ENCODE measurements at places on chromosomes 11 and 22.

GRCh38 chr22:26616650-26617049 is 1.2 kb downstream of the CRYBB1 start:
- H3K36me3 ChIP-seq, result no peaks in the 10 kb centered on the region
- no peak overlapping the region for H3K27ac ChIP-seq
- no peak for DNase-seq
- H3K27me3 ChIP-seq, result no peaks in the 10 kb centered on the region
- no peak overlapping the region for H3K4me3 ChIP-seq

DNA sequence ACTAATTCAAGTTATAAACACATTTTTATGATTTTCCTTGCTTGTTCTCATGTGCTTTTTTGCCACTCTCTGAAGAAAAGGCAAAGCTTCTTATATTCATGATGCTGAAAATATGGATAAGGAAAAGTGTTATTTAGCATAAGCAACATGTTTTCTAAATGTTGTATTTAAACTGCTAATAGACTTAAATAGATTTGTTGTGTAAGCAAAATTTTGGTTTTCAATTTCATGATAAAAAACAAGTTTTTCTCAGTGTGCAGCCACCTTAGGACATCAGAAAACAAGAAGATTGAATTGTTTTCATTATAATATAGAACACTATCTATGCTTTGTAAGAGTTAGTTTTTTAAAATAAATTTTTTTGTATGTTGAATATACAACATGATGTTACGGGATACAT is 2.3 kb downstream of the OR4A16 start:
- no peak overlapping the region for H3K4me3 ChIP-seq
- no peaks in the 10 kb centered on the region for H3K4me1 ChIP-seq
- H3K27me3 ChIP-seq, result no peaks in the 10 kb centered on the region
- H3K27ac ChIP-seq, result no peak overlapping the region
- H3K36me3 ChIP-seq, result no peaks in the 10 kb centered on the region
- DNase-seq, result no peak

DNA sequence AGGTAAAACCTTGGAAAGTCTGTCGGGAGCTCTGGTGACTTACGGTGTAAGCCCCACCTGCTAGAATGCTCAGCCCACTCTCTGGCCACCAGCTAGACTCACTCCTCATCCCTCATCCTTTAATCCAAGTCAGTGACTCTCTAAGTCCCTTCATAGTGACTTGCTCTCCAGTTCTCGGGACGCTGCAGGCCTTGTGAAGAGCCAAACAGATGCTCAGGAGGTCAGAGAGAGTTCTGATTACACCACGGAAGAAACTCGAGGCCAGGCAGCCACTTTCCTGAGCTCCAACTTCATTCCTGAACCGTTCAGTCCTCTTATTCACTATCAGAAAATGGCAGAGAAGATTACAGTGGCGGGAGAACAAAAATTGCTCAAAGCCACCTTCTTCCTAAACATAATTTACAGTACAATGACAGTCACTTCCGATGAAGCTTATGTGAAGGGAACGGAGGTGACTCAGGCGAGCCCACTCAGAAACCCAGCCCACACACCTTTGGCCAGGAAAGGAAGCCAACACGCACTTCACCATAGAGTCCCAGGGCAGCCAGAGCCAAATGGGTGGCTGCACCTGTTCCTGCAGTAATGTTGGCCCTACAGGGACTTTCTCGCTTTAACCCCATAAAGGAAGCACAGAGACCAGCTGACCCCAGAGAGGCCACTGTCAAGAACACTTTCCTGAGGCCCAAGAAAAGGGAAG is 100.4 kb downstream of the GALNT18 start:
- DNase-seq, result peak; percentile 37
- no peaks in the 10 kb centered on the region for H3K27me3 ChIP-seq

GRCh38 chr11:71309611-71310010 is 57.2 kb upstream of the SHANK2 start:
- H3K27ac ChIP-seq, result no peak overlapping the region
- no peaks in the 10 kb centered on the region for H3K36me3 ChIP-seq
- no peak for DNase-seq
- no peak overlapping the region for H3K4me3 ChIP-seq

- no peak overlapping the region for H3K4me3 ChIP-seq
- peak; percentile 52 for DNase-seq
- no peaks in the 10 kb centered on the region for H3K36me3 ChIP-seq
- H3K27ac ChIP-seq, result no peak overlapping the region
These were observed 14.4 kb upstream of the PAMR1 start for GRCh38 chr11:35539781-35540281.

- H3K27me3 ChIP-seq, result no peaks in the 10 kb centered on the region
- no peak overlapping the region for H3K4me3 ChIP-seq
- H3K4me1 ChIP-seq, result no peaks in the 10 kb centered on the region
- no peak for DNase-seq
- H3K36me3 ChIP-seq, result peaks cover 12% of the 10 kb centered on the region
These were observed 15.9 kb downstream of the ARFGAP2 start for GRCh38 chr11:47160753-47161133.

DNA sequence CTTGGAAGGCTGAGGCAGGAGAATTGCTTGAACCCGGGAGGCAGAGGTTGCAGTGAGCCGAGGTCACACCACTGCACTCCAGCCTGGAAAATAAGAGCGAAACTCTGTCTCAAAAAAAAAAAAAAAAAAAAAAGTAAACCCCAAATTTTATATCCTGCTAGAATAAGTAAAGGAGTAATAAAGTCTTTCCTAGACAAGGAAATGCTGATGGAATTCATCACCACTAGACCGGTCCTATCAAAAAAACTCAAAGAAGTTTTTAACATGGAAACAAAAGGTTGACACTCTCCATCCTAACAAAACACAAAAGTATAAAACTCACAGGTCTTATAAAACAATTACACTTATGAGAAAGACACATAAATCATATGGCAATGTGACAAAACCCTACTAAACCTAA is 213.9 kb downstream of the SBF2 start:
- no peak for DNase-seq
- no peak overlapping the region for H3K27ac ChIP-seq
- no peaks in the 10 kb centered on the region for H3K4me1 ChIP-seq
- H3K36me3 ChIP-seq, result no peaks in the 10 kb centered on the region
- no peak overlapping the region for H3K4me3 ChIP-seq

- H3K4me3 ChIP-seq, result no peak overlapping the region
- peaks cover 69% of the 10 kb centered on the region for H3K36me3 ChIP-seq
- DNase-seq, result no peak
- H3K4me1 ChIP-seq, result no peaks in the 10 kb centered on the region
- H3K27me3 ChIP-seq, result no peaks in the 10 kb centered on the region
These were observed 33.8 kb upstream of the APOA1 start for GRCh38 chr11:116871248-116871647.

- no peaks in the 10 kb centered on the region for H3K36me3 ChIP-seq
- no peak overlapping the region for H3K4me3 ChIP-seq
These were observed 84.6 kb upstream of the NAV2 start for GRCh38 chr11:19628018-19628417.

- H3K4me1 ChIP-seq, result no peaks in the 10 kb centered on the region
- H3K4me3 ChIP-seq, result no peak overlapping the region
- no peaks in the 10 kb centered on the region for H3K36me3 ChIP-seq
- DNase-seq, result no peak
- H3K27me3 ChIP-seq, result no peaks in the 10 kb centered on the region
These were observed 1.2 kb downstream of the OR6T1 start for GRCh38 chr11:123942413-123942812.

DNA sequence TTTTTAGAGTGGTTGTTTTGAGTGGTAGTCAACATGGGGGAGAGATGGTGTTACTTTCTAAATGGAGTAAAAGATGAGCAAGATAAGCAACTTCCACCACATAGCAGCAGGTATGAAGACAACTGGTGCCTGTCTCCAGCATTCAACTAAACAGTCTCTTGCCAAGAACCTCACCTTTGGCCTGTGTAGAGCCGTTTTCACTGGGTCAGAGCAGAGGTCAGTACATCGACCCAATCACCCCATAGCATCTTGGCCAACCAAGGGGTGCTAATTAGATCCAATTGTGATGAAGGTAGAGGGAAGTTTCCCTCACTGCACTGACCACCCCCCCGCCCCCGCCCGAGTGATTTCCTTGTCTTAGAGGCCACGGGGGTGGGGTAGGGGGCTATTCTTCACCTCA is 188.2 kb downstream of the BLID start:
- no peak overlapping the region for H3K4me3 ChIP-seq
- H3K4me1 ChIP-seq, result peaks cover 4% of the 10 kb centered on the region
- H3K27me3 ChIP-seq, result no peaks in the 10 kb centered on the region

- H3K27me3 ChIP-seq, result no peaks in the 10 kb centered on the region
- peaks cover 45% of the 10 kb centered on the region for H3K4me1 ChIP-seq
- H3K36me3 ChIP-seq, result no peaks in the 10 kb centered on the region
- peak; percentile 67 for DNase-seq
These were observed 20.6 kb downstream of the BCR start for GRCh38 chr22:23200898-23201297.

All from kidney (tissue), 22 donors.